ENCODE measurements at places on chromosomes 2 and 18.

- DNase-seq = no peak
These were observed 55.3 kb upstream of the KYNU start for GRCh38 chr2:142822190-142822589.

DNA sequence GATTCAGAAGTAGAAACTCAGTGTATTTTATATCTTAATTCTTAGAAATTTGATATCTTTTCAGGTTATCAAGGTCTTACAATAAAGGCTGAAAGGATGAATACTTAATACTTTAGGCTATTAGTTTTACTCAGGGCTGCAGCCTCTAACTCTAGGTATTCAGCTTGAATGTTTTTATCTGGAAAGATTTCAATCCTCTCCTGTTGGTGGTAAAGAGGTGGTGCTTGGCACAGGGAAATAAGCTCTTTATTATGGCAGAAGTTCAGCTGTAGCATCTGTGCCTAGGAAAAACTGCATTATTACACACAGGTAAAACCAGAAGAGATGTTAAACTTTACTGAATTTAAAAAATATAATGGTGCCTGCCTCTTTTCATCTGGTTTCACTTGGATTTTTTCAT is 11.1 kb downstream of the ACVR2A start:
- no peak for DNase-seq

DNA sequence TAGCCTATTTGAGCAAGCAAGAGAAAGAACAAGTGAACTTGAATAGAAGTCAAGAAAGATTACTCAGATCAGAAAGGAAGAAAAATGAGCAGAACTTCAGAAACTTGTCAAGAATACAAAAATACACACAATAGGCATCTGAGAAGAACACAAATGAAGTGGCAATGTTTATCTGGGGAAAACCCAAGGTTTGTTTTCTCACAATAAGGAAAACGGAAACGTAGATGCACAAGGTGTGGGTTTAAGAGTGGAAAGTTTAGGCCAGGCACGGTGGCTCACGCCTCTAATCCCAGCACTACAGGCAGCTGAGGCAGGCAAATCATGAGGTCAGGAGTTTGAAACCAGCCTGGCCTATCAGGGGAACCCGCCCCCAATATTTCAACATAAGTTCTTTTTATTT is 159.5 kb upstream of the GYPC start:
- DNase-seq = no peak

DNA sequence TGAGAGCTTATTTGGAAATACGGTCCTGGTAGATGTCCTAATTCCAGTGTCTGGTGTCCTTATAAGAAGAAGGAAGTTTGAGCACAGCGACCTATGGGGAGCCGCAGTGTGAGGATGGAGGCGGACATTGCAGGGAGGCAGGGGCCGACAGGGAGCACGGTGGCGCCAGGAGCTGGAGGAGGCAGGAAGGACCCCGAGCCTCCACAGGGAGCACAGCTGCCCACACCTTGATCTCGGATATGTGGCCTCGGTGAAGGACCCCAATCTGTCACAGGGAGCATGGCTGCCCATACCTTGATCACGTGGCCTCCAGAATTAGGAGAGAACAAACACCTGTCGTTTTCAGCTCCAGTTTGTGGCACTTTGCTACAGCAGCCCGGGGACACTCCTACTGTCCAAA is 461.6 kb upstream of the SALL3 start:
- DNase-seq = no peak

DNA sequence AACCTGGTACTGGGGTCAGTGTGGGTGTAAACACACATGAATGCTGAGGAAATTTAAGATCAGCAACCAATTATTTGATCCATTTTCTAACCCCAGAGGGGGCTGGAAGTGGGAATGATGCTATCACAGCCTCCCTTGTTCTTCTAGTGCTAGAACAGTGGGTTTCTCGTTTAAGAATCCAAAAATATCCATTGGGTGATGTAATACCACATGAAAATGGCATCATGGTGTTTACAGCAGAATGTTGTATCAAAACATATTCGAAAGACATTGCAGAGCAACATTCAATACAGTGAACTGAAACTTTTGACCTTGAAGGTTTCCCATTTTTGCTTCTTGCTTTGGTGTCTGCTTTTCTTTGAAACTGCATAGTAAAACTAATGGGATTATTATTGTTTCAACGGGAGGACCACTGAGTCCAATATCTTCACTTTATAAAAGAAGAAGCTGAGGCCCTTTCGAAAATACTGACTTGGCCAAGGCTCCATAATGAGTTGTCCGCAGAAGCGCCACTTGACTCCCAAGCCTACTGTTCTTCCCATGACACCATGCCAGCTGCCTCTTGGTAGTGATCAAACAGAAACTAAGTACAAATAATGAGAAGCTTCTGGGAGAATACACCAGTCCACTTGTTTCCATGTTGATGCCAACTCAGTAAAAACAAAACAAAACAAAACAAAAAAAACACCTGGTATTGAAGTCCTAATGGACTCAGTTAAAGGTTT is 106.1 kb downstream of the COLEC12 start:
- DNase-seq = no peak

DNA sequence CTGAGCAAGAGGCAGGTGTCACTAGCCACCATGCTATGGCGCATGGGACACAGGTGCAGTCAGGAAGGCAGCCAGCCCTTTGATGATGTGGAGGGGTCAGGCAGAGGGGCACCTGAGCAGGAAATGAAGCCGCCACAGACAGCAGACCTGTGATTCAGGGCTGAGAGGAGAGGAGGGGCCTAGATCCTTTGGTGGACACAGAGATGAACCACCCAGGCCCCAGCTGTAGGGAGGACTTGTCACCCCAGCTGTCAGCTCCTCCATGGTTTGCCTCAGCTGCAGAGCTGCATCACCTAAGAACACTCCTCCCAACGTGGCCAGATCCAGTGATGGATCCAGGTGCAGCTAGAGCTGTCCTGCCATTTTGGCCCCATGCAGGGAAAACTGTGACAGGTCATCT is 11.6 kb downstream of the ASB18 start:
- DNase-seq = no peak

DNA sequence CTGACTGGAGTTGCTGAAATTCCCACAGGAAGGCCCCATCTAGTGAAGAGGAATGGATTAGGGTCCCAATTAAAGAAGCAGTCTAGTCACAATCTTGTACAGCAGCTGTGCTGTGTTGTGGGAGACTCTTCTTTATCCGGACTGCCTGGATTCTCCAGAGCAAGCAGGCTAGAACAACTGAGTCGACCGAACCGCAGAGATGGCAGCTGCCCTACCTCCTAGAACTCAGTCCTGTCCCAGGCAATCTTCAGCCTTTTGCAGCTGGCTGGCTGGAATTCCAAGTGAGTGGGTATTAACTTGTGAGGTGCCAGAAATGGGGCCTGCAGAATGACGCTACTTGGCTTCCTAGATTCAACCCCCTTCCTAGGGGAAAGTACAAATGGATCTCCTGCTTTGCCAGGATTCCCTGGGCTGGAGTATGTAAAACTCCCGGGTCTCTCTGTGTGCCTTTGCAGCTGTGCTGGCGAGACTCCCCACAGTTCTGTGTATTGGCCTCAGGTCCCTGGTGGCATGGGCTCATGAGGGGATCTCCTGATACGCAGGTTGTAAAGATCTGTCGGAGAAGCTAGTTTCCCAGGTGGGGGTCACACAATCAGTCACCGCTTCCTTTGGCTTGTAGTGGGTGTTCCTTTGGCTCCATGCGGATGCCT is 1952.6 kb upstream of the LRRTM1 start:
- no peak for DNase-seq

- DNase-seq = no peak
These were observed 67.7 kb downstream of the FRZB start for GRCh38 chr2:182798736-182799135.

DNA sequence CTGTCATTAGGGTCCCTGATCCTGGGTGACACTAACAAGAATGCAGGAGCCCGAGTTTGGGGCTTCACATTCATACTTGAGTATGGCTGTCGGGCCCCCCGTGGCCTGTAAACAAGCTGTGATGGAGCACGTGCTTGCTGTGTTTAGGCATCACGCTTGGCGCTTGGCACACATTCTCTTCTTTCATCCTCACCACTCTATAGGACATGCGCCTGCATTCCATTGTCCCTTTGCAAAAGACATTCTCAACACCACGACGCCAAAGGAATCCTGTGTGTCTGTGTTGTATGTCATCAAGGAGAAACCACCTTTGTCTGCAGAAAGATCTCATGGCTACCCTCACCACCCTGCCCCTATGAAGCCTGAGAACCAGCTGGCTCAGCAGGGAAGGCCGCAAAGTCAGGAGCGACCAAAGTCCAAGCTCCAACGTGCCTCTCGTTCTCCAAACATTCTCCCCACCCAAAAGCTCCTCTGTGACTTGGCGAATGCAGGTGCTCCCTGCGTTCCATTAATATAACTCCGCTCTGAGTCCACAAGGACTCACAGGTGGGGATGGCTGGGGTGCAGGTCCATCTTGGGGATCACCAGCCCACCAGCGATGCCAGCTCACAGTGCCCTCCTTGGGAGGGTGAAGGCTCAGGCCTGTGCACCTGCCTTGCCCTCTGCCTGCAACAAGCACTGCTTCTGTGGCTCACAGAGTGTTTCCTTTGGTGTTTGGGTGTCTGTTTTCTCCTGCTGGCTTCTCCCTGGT is 6.2 kb upstream of the PER2 start:
- no peak for DNase-seq

- DNase-seq = no peak
These were observed 15.0 kb upstream of the FMNL2 start for GRCh38 chr2:152319822-152320570.

GRCh38 chr2:182047544-182047943 is 61.9 kb downstream of the PPP1R1C start:
- no peak for DNase-seq

- DNase-seq = no peak
These were observed 49.4 kb downstream of the TGOLN2 start for GRCh38 chr2:85278361-85278760.

DNA sequence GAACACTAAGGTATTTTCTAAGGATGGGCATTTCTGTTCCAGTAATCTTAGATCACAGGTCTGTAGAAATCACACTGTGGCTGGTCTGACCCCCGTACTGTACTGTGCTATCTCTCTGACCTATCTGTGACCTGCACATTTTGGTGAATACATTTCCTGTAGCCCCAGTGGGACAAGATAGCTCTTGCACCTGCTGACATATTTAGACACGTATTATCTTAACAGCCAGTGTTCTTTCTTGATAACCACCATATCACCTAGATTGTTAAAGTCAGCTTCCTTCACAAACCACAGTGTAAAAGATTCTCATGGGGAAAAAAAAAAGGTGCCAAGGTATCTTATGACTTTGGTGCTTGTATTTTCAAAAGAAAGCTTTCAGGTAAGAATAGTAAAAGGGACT is 39.8 kb upstream of the TMEM247 start:
- no peak for DNase-seq

GRCh38 chr18:76668119-76668518 is 154.2 kb upstream of the ZNF236 start:
- DNase-seq = no peak

DNA sequence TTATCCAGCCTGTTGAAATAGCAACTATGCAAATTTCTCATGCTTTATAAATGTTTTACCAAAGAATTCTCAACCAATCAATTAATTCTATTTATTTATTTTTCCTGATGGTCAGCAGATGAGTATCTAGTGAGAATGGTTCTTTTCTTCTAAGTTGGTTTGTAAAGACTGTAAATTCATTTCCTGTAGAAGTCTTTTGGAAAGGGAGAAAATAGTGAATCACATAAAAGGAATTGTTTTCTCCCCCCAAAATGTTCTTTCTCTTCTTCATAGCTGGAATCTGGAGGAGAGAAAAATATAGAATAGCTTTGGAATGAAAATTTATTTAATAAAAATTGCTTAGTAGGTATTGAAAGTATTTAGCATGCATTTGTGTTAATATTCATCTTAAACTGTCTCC is 836.1 kb upstream of the ZEB2 start:
- no peak for DNase-seq

DNA sequence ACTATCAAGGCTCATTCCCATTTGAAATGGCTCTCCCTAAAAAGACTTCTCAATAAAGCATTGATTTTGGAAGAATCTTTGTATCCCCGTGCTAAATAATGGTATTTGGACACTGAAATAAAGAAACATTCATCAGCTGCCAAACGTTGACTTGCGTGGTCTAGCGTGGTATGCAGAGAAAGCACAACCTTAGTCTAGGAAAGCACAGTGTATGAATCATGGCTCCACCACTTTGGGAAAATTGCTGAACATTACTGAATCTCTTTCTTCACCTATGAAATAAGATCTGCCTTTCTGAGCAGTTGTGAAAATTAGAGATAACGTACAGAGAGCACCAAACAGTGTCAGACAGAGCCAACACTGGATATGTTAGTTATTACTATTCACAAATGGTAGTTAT is 353.9 kb downstream of the SS18 start:
- no peak for DNase-seq

GRCh38 chr2:152676461-152676860 is 40.8 kb downstream of the PRPF40A start:
- no peak for DNase-seq

- DNase-seq = no peak
These were observed 42.5 kb downstream of the ALK start for GRCh38 chr2:29878898-29879297.

- peak; percentile 60 for DNase-seq
These were observed 261.0 kb upstream of the CXCR4 start for GRCh38 chr2:136378712-136379595.

- DNase-seq = no peak
These were observed 228.5 kb upstream of the ZEB2 start for GRCh38 chr2:144748443-144748842.

- no peak for DNase-seq
These were observed 57.7 kb downstream of the EMX1 start for GRCh38 chr2:72975017-72975416.

DNA sequence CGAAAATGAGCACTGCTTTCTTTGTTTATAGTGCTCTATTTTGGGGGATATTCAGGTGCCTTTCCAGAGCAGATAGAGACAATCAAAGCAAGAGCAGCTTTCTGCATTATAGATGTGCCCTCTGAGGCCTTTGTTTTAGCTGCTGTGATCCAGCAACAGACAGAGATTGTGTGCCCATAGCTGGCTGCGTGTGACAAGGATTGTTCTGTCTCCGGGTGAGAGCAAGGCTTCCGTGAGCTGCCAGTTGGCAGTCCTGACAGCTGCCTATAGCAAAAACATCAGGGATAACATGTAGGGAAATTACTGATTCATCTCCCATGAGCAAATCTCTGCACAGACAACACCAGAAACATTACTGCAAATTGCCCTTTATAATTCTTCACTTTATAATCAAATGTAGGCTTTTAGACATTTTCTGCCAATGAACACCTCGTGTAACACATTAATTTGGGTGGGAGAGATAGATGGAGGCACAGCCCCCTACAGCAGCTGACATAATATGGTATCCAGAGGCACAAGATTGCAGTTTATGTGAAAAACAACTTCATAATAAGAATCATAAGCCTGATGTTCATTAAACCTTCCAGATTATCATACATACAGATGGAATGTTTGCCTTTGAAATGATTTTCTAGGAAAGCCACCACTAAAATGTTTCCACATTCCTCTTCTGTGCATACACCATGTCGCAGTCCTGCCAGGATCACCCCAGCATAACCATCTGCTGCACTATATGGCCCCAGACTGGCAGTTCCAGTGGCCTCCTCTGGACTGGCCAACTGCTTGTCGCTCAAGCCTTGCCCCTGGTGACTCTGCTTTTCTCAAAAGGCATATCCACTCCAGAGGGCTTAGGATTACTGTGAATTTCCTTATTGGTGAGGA is 131.2 kb downstream of the TRIB2 start:
- DNase-seq = no peak

- DNase-seq = no peak
These were observed 14.3 kb upstream of the RAPH1 start for GRCh38 chr2:203549406-203549805.

GRCh38 chr2:68925295-68925896 is 27.3 kb downstream of the GKN2 start:
- peak; percentile 42 for DNase-seq

GRCh38 chr18:56139372-56139771 is 499.0 kb downstream of the TXNL1 start:
- DNase-seq = no peak

- DNase-seq = no peak
These were observed 181.3 kb downstream of the ALPK2 start for GRCh38 chr18:58447402-58448095.
